ENCODE measurements at places on chromosomes 12 and 14.

- no peak for DNase-seq
These were observed 12.7 kb upstream of the CCDC177 start for GRCh38 chr14:69587389-69587788.

DNA sequence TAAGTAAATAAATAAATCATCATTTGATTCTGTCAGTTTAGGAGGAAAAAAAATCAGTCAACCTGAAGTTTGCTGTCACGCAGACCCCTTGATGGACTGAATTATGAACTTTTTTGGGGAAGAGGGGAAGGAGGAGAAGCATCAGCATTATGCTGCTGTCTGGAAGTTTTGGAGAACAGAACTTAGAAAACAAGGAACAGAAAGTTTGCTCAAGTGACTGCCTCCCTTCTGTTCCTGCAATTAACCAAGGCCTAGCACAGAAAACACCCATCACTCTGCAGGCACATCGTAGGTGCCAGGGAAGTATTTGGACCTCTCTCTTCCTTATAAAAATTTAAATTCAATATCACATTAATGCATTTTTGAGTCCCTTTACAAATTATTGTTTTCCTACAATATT lies 283.8 kb downstream of the VRK1 start:
- DNase-seq = no peak

DNA sequence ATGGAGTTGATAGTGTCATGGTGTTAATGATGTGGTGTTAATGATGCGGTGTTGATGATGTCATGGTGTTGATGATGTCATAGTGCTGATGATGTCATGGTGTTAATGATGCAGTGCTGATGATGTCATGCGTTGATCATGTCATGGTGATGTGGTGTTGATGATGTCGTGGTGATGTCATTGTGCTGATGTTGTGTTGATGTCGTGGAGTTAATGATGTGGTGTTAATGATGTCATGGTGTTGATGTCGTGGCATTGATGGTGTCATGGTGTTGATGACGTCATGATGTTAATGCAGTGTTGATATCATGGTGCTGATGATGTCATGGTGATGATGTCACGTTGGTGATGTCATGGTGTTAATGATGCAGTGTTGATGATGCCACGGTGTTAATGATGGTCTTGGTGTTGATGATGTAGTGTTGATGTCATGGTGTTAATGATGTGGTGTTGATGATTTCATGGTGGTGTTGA lies 49.1 kb upstream of the RIMBP2 start:
- no peak for DNase-seq

DNA sequence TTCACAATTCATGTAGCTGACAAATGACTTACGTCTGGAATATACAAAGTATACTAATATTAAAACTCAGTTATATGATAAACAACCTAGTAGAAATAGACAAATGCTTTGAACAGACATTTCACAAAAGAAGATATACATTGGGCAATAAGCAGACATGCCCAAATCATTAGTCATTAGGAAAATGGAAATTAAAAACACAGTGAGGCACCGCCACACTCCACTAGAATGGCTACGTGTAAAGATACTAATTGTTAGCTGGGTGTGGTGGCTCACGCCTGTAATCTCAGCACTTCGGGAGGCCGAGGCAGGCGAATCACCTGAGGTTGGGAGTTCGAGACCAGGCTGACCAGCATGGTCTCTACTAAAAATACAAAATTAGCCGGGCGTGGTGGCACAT lies 248.9 kb upstream of the TMEM132C start:
- DNase-seq = no peak

DNA sequence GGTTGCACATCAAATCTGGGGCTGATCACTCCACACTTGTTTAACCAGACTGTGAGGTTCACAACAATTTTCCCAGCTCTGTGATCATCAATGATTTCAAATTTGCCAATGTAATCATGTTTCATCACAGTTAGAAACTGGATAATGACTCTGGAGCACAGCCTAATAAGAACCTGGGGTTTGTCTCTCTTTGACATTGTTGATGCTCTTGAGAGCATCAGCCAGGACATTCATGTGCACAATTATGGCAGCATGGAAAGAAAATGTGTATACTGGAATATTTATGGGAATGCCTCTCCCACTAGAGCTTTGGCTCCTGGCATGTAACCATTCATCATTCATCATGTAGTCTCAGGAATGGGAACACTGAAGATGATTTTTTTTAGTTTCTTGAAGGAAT lies 47.0 kb downstream of the SIX1 start:
- DNase-seq = no peak

DNA sequence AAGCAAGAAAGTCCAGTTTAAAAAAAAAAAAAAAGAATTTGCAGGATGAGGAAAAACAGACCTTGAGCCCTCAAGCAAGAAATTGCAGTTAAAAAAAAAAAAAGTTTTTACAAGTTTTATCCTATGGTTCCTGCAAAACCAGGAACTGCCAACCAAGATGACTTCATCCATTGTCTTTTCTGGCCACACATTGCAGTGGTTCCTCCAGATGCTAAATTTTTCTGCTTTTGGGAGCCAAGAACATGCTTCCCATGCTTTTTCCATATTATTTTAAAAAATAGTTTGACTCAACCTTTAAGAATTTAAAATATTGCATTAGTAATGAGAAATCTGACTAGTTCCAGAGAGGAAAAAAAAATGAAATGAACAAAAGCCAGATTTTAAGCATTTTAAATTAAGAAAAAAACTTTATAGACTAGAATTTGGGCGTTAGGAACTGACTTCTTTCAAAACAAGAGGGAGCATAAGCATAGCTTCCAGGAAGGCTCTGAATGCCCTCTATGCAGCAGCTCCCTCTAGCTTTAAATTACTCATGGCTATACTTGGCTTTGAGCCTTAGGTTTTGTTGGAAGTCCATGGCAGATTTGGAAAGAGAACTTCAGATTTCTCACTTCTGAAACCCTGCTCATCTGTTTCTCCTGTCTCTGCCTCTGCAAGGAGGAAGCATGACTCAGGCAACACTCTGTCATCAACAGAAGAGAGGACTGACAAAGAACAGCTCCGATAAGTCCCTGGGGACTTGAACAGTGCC lies 124.5 kb downstream of the GPR65 start:
- DNase-seq = no peak

Data from activated CD4-positive, alpha-beta T cell treated with anti-CD3 and anti-CD28 coated beads, Interleukin-2, amount 50 U/mL, for 4 hours (primary cell).